ENCODE measurements at places on chromosomes 7 and 10. TPM values are rescaled to one million over a fixed set of nuclear protein-coding genes. Genes with fewer than 3 reads are reported as not detected.

GRCh38 chr7:47647181-47647917, 65.4 kb upstream of the TNS3 start:
- DNase-seq, result no peak

DYDC2 gene
- total RNA-seq, result not detected

DNA sequence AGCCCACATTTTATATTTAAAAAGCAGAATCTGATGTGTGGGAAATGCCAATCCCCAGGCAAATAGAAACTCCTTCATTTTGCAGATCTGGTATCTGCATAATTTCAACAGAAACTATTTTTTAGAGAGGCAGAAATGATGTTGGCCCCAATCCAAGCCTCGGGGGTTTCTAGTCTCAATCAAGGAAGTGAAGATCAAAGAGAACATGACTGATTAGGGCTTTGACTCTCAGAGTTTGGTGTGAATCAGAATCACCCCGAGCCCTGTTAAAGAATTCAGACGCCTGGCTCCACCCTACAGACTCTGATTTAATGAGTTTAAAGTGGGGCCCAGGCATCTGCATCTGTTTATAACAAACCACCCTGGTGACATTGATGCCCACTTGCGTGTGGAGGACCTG, 36.7 kb upstream of the UBE2H start:
- no peak for DNase-seq

- no peak for DNase-seq
These were observed 88.4 kb downstream of the SH3PXD2A start for GRCh38 chr10:103766751-103767505.

GRCh38 chr10:112701211-112701877, 248.7 kb upstream of the TCF7L2 start:
- DNase-seq, result no peak

Measured in glutamatergic neuron (in vitro differentiated cells).